Thoracic aorta (tissue), 2 donors: ENCODE measurements at places on chromosomes 3 and 15. TPM values are rescaled to one million over a fixed set of nuclear protein-coding genes. Genes with fewer than 3 reads are reported as not detected.

Gene DPPA2
- total RNA-seq, result not detected

Gene TRH
- total RNA-seq, result not detected

Gene HAPLN3
- 111 TPM for total RNA-seq

Gene LSAMP
- 5.4 TPM for total RNA-seq

Gene ZNF860
- total RNA-seq, result 0.71 TPM

Gene TUSC2
- 12.6 TPM for total RNA-seq

Gene CORO2B
- 8.5 TPM for total RNA-seq

Gene MESP1
- not detected for total RNA-seq

Gene FAM107A
- total RNA-seq, result 63.6 TPM

Gene DOCK3
- 0.14 TPM for total RNA-seq

Gene RAB7A
- total RNA-seq, result 73.1 TPM

Gene TFRC
- 164 TPM for total RNA-seq

Gene TP63
- 0.42 TPM for total RNA-seq

Gene PLS1
- 0.54 TPM for total RNA-seq

Gene PCSK6
- total RNA-seq, result 8.8 TPM

Gene LRRC3B
- total RNA-seq, result not detected

Gene GPR156
- 0.35 TPM for total RNA-seq

Gene FSTL1
- total RNA-seq, result 687 TPM

Gene GP5
- not detected for total RNA-seq

Gene PLD1
- total RNA-seq, result 95.2 TPM

Gene TOP2B
- total RNA-seq, result 78.9 TPM

Gene RTP4
- total RNA-seq, result not detected

Gene IQCF5
- total RNA-seq, result not detected

Gene GABPB1
- 13.0 TPM for total RNA-seq

Gene TTC14
- 79.7 TPM for total RNA-seq

Gene LRRC57
- 15.3 TPM for total RNA-seq

Gene ROPN1
- total RNA-seq, result not detected

Gene MST1
- total RNA-seq, result 9.2 TPM

Gene TUSC7
- total RNA-seq, result not detected

Gene CERS3
- not detected for total RNA-seq

Gene SLC6A1
- 4.6 TPM for total RNA-seq

Gene IMPG2
- 0.81 TPM for total RNA-seq

Gene CIB2
- total RNA-seq, result 1.2 TPM

Gene C3orf20
- not detected for total RNA-seq

Gene TIGIT
- total RNA-seq, result 0.14 TPM

Gene FOXB1
- total RNA-seq, result not detected

Gene CADM2
- 1.8 TPM for total RNA-seq

Gene ALDH1A3
- 3.2 TPM for total RNA-seq

Gene ERC2
- total RNA-seq, result 1.2 TPM
